ENCODE measurements at places on chromosomes 5 and 9.

DNA sequence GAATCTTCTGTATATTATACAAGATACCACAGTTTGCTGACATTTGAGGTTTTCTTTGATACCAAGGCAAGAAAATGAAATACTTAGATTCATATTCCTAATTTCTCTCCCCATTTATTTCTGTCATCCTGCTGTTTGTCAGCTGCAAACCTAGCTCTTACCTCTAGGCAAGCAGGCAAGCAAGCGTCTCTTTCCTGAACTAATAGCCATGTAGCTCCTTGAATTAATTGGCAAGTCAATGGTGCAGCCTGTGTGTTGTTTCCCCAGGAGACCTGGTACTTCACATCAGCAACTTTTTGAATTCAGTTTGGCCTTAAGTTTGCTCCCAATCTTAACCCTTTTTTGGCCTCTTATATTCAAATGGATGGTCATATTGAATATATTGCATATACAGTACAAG is 573.6 kb upstream of the ARRDC3 start:
- DNase-seq: no peak

GRCh38 chr5:142686210-142686734 is 382 bp upstream of the FGF1 start:
- DNase-seq: no peak

- DNase-seq: no peak
These were observed 106.2 kb downstream of the SEMA5A start for GRCh38 chr5:9439531-9440292.

GRCh38 chr5:20041326-20042274 is 53.6 kb upstream of the CDH18 start:
- no peak for DNase-seq

GRCh38 chr9:124263213-124263612 is 5.5 kb downstream of the NEK6 start:
- DNase-seq: no peak

DNA sequence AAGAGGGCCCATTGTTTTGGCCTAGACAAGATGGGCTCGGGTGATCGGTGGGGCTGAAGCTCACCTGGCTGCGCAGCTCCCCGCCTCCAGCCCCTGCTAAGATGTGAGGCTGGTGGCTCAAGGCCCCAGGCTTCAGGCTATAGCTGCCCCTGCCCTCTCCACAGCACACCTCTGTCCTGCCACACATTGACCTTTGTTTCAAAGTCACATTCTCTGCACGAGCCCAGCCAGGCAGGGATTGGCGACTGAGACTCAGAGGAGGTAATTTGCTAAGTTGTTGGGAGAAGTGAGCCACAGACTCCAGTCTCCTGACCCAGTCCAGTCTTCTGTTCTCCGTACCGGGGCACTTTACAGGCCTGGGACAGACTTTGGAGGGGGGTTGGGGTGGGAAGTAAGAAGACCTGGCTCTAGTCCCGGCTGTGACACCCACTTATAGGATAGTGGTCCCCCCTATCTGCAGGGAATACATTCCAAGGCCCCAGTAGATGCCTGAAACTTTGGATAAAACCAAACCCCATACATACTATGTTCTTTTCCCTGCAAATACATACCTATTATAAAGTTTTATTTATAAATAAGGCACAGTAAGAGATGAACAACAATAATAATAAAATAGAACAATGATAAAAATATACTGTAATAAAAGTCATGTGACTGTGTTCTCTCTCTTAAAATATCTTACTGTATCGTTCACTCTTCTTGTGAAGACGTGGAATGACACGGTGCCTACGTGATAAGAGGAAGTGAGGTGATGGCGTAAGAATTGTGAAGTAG is 13.3 kb downstream of the PDGFRB start:
- no peak for DNase-seq

- no peak for DNase-seq
These were observed 18.3 kb upstream of the CAMSAP1 start for GRCh38 chr9:135925496-135926133.

DNA sequence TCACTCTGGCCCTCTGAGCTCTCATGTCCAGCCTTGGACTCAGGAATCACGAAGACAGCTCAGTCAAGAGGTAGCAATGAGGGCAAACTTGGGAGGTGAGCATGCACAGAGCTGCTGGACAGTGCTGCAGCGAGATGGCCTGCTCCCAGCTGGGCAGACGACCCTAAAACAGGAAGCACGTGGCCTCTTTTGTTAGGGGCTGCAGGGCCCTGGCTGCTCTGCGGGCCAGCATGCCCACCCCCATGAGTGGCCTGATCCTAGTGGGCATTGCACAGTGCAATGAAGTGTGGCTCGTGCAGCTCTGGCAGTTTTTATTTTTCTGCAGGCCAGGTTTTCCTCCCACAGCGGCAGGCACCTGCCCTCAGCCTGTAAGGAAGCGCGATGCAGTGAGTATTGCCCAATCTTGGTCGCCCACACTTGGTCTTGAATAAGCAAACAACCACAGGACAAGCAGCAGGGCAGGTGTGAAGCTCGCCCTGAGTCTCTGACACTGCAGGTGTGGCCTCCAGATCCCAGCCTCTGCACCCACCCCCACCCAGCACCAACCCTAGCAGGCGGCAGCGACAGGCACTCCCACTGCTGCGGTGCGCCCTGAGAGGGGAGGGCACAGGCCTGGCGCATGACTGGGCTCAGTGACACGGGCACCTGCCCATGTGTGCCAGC is 60.8 kb downstream of the SEMA4D start:
- DNase-seq: no peak

DNA sequence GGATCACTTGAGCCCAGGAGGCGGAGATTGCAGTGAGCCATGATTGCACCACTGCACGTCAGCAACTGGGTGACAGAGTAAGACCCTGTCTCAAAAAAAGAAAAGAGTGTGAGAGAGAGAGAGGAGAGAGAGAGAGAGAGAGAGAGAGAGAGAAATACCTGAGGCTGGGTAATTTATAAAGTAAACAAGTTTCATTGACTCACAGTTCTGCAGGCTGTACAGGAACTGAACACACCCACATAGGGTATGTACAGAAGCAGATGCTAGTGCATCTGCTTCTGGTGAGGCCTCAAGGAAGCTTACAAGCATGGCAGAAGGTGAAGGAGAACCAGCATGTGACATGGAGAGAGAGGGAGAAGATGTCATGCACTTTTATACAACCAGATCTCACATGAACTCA is 46.4 kb upstream of the CHD1 start:
- no peak for DNase-seq

GRCh38 chr5:115831163-115831768 is 10.1 kb downstream of the ATG12 start:
- no peak for DNase-seq

DNA sequence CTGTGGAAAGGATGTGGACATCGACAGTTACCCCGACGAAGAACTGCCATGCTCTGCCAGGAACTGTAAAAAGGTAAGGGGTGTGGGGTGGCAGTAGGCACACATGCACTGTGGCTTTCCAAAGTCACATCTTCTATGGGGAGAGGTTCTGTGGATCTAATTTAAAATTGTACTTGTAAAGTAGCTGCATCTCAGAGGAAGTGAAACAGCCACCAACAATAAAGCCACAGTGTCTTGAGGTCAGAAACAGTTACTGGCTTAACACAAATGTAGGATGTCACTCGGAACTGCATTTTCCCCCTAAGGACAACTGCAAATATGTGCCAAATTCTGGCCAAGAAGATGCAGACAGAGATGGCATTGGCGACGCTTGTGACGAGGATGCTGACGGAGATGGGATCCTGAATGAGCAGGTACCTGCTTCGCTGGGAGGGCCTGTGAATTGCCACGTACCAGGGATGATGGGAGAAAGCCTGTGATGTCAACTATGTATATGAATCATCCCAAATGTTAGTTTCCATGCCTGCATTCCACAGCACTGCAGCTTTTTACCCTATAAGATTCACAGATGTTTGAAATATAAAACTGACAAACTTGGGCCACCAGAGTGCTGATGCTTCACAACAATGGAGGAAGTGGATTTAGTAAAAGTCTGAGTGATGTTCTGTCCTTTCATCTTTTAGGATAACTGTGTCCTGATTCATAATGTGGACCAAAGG is 35.3 kb downstream of the THBS4 start:
- DNase-seq: no peak

- no peak for DNase-seq
These were observed 14.2 kb downstream of the FAXDC2 start for GRCh38 chr5:154836225-154836624.

- no peak for DNase-seq
These were observed 60.3 kb upstream of the EPB41L4A start for GRCh38 chr5:112479418-112479817.

GRCh38 chr9:121285835-121286687 is 18.1 kb downstream of the GSN start:
- no peak for DNase-seq

- DNase-seq: no peak
These were observed 218.1 kb downstream of the RFK start for GRCh38 chr9:76176171-76176570.

GRCh38 chr9:98656511-98656910 is 52.2 kb downstream of the GABBR2 start:
- no peak for DNase-seq

- DNase-seq: no peak
These were observed 680 bp downstream of the GOLPH3 start for GRCh38 chr5:32173267-32174010.

GRCh38 chr9:11872471-11872870 is 820.7 kb upstream of the TYRP1 start:
- DNase-seq: no peak

GRCh38 chr9:6538666-6539071 is 106.9 kb downstream of the GLDC start:
- no peak for DNase-seq

GRCh38 chr5:61018062-61018461 is 73.1 kb downstream of the NDUFAF2 start:
- DNase-seq: no peak

GRCh38 chr5:138753794-138754698 is 821 bp downstream of the CTNNA1 start:
- DNase-seq: peak; percentile 18

- DNase-seq: peak; percentile 67
These were observed at the start of gene DEPDC1B for GRCh38 chr5:60699609-60700415. Gene DEPDC1B, minus strand, starts transcription at chr5:60700166. Its CDS starts 73 bp downstream, at chr5:60700093.

DNA sequence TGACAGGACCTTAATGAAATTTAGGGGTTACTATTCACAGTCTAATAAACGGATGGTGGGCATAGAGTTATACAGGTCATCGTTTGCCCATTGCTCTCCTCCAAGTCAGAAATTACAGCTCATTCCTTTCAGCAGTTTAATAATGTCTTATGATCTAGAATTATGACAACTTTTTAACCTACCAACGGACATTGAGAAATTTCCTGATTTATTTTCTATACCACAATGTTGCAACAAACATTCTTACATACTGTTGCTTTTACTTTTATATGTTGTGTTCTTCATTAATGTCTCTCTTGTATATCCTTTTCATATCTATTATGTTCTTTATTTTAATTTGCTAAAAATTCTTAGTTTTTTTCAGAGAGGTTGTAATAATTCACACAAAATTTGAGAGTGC is 152.8 kb upstream of the PRLR start:
- DNase-seq: no peak

DNA sequence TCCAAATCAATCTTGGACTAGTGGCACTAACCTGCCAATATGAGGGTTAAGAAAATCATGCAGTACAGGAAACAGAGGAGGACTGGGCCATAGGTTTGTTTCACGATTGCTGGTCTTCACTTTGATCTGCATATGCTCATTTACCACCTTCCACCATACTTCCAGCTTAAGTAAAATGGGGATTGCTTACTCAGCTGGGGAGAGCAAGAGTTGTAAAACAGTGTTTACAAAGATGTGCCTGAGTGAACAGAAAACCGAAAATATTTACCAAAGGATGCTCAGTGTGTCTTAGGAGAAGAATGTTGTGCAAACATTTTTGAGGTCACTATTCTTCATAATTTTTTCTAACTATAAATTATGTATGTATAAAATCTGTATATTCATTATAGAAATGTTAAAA is 65.1 kb upstream of the DNAH5 start:
- DNase-seq: no peak

DNA sequence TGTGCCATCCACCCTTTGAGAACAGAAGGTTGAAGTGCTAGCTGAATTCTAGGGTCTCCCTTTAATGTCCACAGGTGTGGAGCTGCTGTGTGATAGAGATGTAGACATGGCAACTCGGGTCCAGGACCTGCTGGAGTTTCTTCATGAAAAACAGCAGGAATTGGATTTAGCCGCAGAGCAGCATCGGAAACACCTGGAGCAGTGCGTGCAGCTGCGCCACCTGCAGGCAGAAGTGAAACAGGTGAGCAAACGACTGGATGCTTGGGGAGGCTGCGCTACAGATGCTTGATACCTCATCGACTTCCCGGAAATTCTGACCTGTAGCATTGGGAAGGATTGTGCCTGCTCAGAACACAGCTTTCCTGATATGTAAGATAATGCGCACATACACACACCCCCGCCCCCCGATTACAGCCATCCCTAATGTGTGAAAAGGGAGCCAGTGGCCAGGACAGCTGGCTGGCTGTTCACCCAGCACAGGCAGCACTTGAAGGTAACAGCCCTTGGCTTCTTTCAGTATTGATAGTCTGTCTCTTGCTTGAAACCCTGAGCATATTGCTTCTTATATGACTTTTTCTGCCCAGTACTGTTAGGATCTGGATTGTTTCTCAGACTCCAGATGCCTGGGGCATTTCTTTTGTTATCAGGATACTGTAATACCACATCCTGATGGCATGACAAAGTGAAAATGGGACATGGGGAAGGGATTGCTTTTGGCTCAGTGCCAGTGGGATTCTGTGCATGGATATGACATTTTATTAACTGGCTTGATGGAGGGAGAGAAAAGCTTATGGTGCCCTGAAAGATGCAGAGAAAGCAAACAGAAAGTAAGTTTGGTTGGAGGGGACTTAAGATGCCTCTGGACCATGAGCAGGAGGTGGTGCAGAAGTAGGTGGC is 216.8 kb upstream of the OTULINL start:
- no peak for DNase-seq

DNA sequence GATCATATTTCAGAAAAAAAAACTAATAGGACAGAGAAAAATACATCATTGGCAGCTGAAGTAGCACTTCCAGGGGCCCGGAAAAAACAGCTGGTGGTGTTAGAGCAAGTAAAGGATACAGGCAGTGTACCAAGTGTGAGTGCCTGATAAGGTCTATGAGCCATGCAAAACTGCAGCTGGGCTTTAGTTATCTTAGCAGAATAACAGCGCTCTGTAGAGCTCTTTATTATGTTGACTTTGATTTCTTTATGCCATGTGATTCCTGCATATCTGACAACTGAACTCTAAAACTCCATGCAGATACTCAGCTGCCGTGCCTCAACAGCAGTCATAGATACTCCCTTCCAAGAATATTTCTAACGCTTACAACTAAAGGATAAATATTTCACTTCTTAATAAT is 119.5 kb downstream of the CAAP1 start:
- no peak for DNase-seq

Measured in stimulated activated CD8-positive, alpha-beta memory T cell treated with anti-CD3 and anti-CD28 coated beads, Interleukin-4, amount 100 ng/mL, for 4 hours (primary cell).